ENCODE measurements at places on chromosomes 5 and 9.

GRCh38 chr5:35253582-35253981, 23.3 kb upstream of the PRLR start:
- DNase-seq = no peak

- DNase-seq = no peak
Observed at GRCh38 chr5:128596071-128596470, 58.0 kb upstream of the FBN2 start.

DNA sequence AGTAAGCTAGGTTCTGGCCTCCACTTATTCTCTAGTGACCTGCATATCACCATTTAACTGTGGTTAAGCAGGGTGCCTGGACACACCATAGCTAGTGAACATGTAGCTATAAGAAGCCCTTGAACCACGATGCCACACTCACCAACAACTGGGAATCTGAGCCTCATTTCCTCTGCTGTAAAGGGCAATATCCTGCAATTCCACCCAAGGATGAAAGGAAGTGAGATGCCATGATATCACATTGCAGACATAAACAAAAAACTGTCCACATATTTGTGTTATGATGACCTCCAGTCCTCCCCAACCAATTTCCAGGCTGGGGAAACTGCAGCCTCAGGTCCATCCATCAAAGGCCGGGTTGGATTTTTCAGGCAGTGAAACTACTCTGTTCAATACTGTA, 10.4 kb downstream of the TNIP1 start:
- no peak for DNase-seq

DNA sequence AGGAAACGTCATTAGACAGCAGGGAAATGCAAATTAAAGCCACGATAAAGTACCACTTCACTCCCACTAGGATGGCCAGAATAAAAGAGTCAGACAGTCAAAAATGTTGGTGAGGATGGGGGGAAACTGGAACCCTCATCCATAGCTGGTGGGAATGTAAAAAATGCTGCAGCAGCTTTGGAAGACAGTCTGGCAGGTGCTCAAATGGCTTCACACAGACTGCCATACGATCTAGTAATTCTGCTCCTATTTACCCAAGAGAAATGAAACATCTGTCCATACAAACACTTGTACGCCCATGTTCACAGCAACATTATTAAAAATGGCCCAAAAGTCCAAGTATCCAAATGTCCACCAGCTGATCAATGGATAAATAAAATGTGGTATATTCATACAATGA, 158.9 kb upstream of the PHYKPL start:
- DNase-seq = no peak

- no peak for DNase-seq
Observed at GRCh38 chr9:119298076-119298853, 71.0 kb downstream of the BRINP1 start.

- no peak for DNase-seq
Observed at GRCh38 chr9:69147041-69147834, 26.8 kb upstream of the TJP2 start.

DNA sequence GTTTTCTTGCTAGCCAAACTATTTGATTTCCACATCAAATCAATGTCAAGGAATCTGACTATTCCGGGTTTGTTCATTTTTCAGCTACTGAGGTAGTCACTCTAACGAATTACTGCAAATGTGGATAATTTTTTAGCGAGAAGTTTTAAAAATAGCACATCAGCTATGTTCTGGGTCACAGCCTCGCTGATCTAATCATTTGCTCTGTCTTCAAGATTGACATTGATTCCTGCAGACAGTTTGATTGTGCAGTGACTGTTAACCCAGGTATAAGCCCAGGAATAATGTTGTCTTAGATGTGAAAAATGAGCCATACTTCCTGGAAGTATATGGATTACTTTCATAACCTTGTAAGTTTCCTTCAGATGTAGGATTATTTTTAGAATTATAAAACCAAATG, 175.1 kb downstream of the BAAT start:
- DNase-seq = no peak

GRCh38 chr5:586751-587285, 25.3 kb upstream of the CEP72 start:
- no peak for DNase-seq

DNA sequence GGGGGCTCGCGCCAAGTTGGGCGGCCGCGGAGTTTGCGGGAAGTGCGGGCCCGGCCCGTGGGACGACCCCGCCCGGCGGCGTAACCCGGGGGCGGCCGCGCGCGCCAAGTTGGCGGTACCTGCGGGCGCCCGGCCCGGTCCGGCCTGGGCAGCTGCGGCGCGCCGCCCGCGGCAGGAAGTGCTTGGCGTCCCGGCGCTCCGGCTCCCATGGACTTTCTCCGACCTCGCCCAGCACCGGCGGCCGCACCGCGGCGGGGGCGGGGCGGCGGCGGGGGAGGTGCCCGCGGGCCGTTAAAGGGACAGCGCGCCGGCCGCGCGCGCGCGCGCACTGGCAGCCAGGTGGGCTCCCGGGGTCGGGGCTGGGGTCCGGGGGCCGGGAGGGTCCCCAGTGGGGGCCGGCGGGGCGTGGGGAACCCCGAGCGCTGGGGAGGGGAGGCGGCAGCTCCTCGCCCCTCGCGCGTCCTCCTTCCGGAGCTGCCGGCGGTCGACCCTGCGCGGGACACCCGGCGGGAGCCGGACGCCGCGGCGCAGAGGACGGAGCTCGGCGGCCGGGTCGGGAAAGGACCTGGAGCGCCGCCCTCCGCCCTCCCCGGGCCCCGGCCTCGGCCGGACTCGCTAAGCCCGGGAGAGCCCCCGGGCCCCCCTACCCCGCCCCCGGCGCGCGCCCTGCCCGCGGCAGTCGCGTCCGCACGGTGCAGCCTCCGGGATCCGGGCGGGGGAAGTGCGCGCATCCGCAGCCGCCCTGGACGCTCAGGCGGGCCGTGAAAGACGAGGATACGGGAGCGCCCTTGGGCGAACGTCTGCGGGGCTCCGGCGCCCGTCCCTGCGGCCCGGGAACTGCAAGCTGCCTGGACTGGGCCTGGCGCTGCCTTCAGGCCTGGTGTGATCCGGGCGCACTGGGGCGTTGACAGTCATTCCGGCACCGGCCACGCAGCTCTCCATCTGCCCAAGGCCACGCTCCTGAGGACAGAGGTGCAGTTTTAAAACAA, at the start of gene NACC2:
TSS of gene NACC2 (minus strand) at position 220 of the 989 bp plus-strand sequence. CDS start 44,768 bp downstream, outside the sequence.
- DNase-seq = peak; percentile 27

Measured in COR-L47 (cell line).